ENCODE measurements at places on chromosomes 5 and 9.

DNA sequence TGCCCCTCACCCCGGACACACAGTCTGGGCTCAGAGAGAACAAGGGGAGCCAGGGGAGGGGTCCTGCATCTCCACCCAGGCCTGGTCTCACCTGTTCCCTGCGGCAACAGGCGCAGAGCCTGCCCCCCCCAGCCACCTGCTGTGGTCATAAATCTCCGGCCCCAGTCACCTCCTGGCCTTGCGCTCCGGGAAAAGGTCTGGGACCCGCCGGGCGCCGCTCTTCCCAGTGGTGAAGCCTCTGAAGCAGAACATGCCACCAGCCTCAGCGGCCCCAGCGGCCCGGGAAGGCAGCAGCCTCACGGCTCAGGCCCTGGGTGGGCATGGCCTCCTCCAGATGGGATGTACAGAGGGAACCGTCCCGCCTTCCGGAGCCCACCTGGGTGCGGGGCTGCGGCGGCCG lies 20.6 kb downstream of the NOTCH1 start:
- DNase-seq = no peak

GRCh38 chr9:34452568-34452967 lies 5.8 kb downstream of the FAM219A start:
- DNase-seq = no peak

GRCh38 chr5:150114102-150114641 lies 27.8 kb upstream of the CSF1R start:
- no peak for DNase-seq

DNA sequence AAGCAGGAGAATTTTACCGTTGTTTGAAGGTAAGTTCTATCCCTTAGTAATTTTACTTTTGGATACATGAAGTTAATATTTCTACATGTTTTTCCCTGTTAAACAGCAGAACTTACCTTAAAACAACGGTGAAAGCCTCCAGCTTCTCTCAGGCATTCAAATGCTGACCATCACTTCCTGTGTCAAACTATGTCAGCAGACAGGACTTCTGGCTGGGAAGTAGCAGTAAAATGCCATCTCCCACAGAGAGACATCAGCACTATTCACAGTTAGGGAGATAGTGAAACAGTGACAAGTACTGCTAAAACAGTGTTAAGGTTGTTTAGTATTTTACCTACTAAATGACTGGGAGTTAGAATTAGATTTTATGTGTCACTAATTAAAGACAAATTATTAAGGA lies 34.2 kb upstream of the GOLGA1 start:
- DNase-seq = no peak

- no peak for DNase-seq
Observed at GRCh38 chr5:137994556-137994955, 38.3 kb downstream of the FAM13B start.

DNA sequence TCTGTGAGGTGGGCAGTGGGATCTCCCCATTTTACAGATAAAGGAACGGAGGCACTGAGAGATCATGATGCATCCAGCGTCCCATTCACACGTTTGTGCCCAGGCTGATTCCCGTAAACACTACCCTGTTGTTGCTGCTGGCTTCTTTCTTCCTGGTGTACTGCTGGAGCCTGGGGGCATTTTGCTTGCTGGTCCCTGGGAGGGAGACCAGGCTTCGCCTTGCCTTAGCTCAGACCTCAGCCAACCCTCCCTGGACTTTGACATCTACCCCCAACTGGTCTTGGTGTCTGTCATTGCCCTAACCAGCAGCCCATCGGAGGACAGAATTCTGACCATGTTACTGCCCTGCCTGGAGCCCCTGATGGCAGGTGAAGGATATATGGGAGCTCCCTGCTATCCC lies 82.4 kb downstream of the ZNF618 start:
- no peak for DNase-seq

DNA sequence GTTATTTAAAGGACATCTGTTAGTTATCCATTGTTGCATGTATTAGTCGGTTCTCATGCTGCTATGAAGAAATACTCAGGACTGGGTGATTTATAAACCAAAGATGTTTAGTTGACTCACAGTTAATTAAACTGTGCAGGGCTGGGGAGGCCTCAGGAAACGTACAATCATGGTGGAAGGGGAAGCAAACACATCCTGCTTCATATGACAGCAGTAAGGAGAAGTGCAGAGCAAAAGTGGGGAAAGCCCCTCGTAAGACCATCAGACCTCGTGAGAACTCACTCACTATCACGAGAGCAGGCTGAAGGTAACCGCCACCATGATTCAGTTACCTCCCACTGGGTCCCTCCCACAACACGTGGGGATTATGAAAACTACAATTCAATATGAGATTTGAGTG lies 2064.1 kb downstream of the MAT2B start:
- no peak for DNase-seq
